ENCODE measurements at places on chromosomes 6 and 20.

- DNase-seq = peak; percentile 75
Measured at GRCh38 chr20:45450097-45450818, 19.3 kb upstream of the WFDC2 start.

- peak; percentile 30 for DNase-seq
Measured at GRCh38 chr6:151494235-151494935, 568 bp downstream of the CCDC170 start.

DNA sequence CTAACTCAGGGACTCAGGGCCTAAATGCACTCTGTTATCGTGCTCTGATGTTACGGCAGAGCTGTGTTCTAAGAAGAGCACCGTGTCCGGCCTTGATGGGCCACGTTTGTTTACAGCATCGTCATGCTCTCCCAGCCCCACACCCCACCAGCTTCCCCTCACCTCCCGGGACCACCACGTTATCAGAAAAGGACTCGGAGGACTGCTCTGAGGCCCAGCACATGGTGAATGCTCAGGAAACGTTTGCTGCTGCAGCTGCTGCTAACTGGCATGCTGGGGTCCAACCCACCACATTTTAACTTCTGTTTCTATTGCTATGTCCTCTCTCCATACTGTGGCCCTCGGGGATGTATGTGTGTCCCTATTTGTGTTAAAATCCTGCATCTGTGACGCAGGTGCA, 50.3 kb downstream of the WDR27 start:
- no peak for DNase-seq

- DNase-seq = no peak
Measured at GRCh38 chr6:134593887-134594286, 276.0 kb upstream of the SGK1 start.

DNA sequence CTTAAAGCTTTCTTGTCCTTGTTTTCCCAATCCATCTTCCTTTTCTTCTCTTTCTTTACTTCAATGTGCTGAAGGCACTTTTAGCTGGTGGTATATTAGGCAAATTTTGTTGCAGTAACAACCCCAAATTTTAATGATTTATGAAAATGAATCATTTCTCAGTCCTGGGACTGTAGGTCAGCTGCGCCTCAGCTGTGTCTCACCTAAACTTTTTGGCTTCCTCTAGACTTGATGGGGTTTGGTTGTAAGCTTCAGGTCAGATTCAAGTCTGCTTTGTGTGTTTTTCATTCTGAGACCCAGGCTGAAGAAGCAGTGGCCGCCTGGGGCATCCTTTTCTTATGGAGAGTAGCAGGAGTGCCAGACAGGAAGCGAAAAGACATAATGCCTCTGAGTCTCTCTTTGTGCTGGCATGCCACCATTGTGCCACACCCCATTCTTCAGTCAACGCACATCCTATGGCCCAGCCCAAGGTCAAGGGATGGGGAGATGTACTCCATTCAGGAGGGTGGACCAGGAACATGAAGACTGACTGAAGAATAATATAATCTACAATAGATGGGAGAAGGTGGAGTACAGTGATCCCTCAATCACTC, 28.9 kb upstream of the CD83 start:
- DNase-seq = no peak

GRCh38 chr20:43533060-43533459, 25.6 kb downstream of the L3MBTL1 start:
- DNase-seq = no peak

GRCh38 chr6:74000666-74001490, 304.9 kb downstream of the CD109 start:
- DNase-seq = no peak

DNA sequence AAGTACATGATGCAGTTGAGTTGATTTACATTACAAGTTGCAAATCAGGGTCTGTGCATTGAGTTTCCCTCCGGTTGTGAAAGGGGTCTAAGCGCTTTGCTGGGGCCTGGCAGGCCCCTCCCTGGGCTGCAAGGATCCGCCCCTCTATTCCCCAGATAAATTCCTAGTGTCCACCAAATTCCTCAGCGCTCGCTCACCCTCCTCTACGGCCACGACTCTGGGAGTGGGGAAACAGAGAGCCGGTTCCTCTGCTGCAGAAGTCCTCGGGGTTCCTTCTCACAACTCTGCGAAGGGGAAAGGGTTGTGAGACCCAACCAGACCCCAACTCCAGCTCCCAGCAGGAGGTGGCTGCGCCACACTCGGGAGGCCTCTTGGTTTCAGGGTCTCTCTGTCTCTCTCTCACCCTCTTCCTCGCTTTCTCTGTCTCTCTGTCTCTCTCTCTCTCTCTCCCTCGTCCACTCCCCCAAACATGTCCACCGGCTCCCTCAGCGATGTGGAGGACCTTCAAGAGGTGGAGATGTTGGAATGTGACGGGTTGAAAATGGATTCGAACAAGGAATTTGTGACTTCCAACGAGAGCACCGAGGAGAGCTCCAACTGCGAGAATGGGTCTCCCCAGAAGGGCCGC, at the start of gene TCF21:
TSS of gene TCF21 (plus strand) at position 185 of the 628 bp plus-strand sequence. CDS start at position 470, 285 bp downstream.
- peak; percentile 12 for DNase-seq

GRCh38 chr6:40274058-40274457, 313.1 kb downstream of the LRFN2 start:
- DNase-seq = no peak

DNA sequence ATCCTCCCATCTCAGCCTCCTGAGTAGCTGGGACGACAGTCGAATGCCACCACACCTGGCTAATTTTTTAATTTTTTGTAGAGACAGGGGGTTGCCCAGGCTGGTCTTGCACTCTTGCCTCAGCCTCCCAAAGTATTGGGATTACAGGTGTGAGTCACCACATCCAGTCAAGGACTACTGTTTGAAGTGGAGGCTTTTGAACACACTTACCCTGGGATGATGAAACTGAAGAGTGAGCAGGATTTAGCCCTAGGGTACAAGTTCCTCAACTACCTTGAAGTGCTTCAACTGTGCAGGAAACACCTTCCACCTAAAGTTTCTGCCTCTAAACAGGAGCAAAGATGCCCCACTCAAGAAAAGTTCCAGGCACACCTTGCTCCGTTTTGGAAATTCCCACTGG, 15.7 kb upstream of the PARD6B start:
- DNase-seq = no peak

- DNase-seq = no peak
Measured at GRCh38 chr20:18727032-18727508, 86.5 kb upstream of the SCP2D1 start.

DNA sequence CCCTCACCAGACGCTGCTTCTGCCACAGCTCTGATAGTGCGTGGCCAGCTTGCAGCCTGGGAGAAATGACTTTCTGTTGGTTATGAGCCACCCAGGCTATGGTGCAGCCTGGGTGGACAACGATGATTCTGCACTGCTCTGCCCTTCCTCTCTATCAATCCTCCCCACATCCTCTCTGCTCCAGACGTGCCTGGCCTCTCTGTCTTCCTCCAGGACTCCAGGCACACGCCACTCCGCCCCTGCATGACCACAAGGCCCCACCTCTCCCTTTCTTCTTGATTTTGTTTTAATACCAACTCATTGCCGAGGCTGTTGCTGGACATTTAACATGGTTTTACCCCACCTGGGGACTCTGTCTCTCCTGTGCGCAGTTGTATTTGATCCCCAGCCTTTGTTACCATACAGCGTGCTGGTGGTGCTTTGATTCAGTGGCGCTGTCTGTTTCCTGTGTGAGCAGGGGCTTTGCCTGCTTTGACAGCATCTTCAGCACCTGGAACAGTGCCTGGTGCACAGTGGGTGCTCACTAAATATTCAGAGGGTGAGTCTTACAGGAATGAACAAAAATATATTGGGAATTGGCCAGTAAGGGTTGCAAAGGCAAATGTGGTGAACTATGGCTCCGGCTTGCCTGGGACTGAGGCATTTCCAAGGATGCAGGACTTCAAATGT, 280.9 kb downstream of the CDH26 start:
- DNase-seq = no peak

GRCh38 chr6:16740097-16740496, 21.2 kb downstream of the ATXN1 start:
- DNase-seq = no peak

DNA sequence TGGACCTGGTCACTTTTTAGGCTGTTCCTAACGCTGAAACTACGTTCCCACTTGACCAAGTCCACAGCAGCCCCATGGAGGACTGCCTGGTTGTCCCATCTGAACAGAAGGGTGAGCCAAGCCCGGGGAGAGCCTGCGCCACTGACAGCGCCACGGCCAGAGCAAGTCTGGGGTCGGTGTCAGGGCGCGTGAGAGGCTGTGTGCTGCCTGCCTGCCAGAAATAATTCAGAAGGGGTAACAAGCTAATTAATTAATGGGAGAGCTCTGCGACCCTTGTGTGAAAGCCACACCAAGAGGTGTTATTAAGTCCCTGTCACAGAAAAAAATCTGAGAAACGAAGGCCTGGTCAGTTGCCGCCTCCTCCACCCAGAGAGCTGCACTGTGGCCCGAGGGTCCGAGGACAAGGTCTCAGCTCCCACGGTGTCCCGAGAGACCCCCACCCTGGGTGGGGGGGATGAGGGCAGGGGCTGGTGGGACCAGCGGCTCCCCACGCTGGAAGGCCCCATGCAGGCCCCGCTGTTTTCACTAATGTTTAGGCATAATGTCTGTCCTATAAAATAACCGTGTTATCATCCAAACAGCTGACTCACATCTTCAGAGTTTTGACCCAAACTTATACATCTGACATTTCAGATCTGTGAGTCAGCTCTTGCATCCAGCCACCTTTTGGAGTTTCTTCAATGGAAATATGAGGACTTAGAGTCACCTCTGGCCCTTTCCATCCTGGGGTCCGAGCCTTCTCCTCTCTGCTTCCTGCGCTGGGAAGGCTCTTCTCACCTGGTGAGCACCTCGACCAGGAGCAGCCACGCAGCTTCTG, 58.5 kb downstream of the DLL1 start:
- DNase-seq = no peak

DNA sequence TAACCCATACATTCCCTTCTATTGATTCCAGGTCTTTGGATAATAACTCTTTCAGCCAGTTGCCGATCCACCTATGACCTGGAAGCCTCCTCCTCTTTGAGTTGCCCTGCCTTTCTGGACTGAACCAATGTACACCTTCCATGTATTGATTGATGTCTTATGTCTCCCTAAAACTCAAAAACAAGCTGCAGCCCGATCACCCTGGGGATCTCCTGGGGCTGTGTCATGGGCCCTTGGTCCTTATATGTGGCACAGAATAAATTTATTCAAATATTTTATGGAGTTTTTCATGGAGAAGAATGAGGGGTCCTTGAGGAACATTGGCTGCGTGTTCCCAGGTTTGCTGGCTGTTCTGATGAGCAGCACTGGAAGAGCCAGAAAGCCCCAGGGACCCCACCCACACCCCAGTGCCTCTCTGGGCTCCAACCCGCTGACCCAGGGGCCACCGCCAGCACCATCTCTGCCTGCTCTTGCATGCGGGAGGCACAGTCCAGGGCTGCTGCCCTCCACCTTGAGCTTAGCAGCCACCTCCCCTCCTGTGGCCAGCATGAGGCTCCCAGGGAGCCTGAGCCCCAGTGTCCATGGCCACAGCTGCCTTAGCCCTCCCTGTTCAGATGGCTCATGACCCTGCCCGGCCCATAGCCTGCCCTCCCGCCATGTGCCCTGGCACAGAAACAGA, 36.5 kb upstream of the CST7 start:
- no peak for DNase-seq

DNA sequence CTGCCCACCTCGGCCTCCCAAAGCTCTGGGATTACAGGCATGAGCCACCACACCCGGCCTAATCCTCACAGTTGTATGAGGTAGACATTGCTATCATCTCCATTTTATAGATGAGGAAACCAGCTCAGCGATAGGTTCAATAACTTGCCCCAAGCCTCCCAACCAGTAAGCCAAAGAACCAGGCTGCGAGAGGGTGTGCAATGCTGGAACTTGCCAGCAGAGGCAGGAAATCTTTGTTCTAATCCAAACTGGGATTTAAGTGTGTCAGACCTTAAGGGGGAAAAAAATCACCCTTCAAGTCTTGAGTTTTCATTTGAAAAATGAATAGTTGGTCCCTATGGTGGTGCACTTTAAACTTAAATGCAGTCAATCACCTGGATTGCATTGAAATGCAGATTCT, 20.1 kb upstream of the RNGTT start:
- no peak for DNase-seq

DNA sequence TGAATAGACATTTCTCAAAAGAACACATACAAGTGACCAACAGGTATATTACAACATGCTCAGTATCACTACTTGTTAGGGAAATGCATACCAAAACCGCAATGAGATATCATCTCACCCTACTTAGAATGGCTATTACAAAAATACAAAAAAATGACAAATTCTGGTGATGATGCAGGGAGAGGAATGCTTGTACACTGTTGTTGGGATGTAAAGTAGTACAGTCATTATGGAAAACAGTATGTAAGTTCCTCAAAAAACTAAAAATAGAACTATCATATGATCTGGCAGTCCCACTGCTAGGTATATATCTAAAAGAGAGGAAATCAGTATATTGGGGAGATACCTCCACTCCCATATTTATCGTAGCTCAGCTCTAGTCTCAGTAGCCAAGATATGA, 10.9 kb upstream of the SLC17A5 start:
- no peak for DNase-seq
